ENCODE measurements at places on chromosomes 1 and 21.

GRCh38 chr1:195637539-195637938 lies 970.7 kb downstream of the KCNT2 start:
- DNase-seq = no peak

GRCh38 chr1:96510911-96511310 lies 210.7 kb upstream of the PTBP2 start:
- DNase-seq = no peak

DNA sequence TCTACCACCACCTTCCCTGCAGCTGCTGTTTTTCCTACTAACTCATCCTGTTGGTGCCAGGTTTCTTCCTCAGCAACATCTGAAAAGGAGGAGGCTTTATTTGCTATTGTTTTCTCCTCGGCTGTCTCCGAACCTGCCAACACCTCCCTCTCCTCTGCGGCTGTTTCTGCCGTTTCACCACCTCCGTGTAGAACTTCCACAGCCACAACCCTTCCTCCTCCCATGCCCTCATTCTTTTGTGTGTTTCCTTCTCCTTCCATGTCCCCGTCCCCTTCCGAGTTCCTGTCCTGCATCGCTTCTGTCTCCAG lies 59.0 kb upstream of the LRRC53 start:
- DNase-seq = no peak

DNA sequence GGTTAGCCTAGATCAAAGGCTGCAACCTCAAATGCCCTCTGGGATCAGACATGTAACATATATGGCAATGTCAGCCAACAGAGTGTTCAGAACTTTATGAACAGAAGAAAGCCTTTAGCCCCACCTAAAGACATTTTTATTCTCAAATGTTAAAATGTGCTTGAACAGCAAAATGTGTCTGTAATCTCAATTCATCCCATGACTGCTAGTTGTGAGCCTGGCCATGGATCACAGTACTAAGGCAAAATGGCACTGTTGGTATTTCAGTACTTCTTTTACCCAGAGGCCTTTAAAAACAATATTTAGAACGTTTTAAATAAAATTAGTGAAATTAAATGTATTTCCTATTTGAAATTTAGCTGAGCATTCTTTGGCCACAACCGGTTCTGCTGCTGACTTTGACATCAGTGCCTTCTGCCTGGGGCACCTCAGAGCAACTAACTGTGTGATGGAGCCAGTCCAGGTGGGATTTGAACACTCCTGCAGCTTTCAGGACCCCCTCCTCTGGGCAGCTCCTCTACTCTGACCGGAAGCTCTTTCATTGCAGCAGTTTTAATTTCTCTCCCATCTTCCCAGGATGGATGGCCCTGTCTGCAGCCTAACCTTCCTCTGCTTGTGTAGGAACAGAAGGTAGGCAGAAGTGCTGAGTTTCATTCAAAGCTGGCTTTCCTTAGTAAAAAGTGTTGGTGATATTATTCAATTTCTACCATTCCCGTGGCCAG lies 68.3 kb upstream of the NFIA start:
- no peak for DNase-seq

- DNase-seq = no peak
Observed at GRCh38 chr1:227893949-227894721, 53.6 kb downstream of the WNT9A start.

DNA sequence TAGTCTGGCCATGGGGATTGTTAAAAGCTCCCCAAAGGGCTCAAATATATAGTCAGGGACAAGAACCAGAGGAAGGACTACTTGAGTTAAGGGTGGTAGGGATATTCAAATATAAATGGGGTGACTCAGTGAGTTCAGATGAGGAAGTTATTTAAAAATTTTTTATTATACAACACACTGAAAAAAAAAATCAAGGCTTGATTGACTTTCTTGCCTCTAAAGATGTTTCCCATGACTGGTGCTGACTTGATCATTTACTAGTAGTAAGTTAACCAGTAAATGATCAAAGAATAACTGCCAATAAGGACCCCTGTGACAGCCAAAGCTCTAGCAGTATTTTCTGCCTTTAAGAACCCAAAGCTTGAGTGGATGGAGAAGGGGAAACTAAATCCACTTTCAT lies 357.6 kb upstream of the NR5A2 start:
- no peak for DNase-seq

DNA sequence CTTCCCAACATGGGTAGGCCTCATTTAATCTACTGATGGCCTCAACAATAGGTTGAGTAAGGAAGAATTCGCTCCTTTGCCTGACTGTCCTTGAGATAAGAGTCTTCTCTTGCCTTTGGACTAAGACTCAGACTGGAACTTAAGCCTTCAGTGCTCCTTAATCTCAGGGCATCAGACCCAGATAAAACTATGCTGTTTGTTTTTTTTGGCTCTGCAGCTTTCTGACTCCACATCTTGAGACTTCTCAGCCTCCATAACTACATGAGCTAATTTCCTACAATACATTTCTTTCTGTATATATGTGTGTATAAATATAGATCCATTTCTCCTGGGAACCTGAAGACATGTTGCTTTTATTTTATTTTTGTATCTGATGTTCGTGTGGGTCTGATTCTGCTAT lies 1470.7 kb upstream of the PRMT6 start:
- DNase-seq = no peak

DNA sequence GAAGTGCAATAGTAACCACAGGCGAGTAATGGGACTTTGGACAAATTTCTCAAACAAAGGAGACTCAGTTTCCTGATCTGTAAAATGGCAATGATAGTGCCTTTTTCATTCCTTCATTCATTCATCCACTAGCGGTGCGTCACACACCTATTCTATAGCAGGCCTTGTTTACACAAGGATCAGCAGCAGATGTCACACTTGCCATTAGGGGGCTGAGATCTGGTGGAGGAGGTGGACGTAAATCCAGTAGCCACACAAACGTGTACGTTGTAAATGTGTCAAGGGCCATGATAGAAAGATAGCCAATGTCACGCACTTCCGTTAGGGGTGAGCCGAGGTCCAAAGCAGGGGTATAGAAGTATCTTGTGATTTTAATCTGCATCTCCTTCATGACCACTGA lies 34.2 kb downstream of the SERINC2 start:
- no peak for DNase-seq

DNA sequence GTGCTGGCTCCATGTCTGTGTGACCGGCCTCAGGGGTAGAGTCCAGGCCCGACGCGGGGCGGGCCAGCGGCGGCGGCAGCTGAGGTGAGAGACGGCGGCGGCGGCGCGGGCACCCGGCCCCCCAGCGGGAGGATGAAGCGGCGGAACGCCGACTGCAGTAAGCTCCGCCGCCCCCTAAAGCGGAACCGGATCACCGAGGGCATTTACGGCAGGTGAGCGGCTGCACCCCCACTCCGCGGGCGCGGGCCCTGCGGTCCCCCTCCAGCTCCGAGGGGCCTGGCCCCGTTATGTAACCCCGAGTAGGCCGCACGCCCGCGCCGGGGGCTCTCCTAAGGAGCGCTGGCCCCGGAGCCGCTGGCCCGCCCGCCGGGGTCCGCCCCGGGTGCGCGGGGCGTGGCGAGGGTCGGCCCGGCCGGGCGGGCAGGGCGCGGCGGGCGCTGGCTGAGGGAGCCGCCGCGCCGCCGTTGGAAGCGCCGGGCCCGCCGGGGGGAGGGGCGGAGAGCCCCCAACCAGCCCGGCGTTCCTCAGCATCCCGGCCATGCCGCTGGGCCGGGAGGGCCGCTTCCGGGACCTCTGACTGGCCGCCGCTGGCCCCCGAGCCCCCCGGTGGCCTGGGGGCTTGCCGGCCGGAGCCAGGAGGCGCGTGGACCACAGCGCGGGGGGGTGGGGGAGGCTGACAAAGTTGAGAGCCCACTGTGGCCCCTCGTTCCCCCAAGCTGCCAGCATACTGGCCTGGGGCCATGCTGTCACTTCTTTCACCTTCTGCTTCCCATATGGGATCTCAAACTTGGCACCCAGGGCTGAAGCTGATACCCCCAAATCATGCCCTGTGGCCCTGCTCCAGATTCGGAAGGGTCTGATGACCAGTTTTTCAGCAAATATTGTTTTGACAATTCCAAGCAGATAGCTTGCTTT lies 527 bp downstream of the MACO1 start:
- no peak for DNase-seq

DNA sequence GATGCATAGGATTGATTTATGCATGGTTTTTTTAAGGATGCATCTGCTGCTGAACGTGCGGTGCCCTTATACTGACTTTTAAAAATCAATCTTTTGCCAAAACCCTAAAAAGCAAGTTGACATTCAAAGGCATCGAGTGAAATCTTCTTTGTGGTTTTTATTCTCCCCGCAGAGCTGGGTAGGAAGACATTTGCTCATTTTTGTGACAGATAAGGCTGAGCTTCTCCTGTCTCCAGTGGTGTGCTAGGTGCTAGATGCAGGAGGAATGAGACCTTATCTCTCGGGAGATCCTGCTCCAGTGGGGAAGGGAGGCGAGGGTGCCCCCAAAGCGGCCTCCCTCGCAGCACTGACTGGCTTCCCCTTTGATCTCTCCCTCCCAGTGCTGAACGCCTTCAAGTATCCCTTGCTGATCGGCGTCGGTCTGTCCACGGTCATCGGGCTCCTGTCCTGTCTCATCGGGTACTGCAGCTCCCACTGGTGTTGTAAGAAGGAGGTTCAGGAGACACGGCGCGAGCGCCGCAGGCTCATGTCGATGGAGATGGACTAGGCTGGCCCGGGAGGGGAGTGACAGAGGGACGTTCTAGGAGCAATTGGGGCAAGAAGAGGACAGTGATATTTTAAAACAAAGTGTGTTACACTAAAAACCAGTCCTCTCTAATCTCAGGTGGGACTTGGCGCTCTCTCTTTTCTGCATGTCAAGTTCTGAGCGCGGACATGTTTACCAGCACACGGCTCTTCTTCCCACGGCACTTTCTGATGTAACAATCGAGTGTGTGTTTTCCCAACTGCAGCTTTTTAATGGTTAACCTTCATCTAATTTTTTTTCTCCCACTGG lies 14.9 kb upstream of the CD101 start:
- DNase-seq = peak; percentile 31

All from activated CD8-positive, alpha-beta memory T cell treated with anti-CD3 and anti-CD28 coated beads for 48 hours (primary cell).